NCI-H1417 treated with DMSO at 0.1 percent for 48 hours (cell line): ENCODE measurements at places on chromosomes 16 and 17.

- DNase-seq: no peak
These were observed 14.4 kb downstream of the RIPOR1 start for GRCh38 chr16:67543036-67543435.

- no peak for DNase-seq
These were observed 29.1 kb upstream of the TNS4 start for GRCh38 chr17:40530531-40530994.

GRCh38 chr17:59178266-59178985, 22.9 kb downstream of the PRR11 start:
- DNase-seq: no peak

DNA sequence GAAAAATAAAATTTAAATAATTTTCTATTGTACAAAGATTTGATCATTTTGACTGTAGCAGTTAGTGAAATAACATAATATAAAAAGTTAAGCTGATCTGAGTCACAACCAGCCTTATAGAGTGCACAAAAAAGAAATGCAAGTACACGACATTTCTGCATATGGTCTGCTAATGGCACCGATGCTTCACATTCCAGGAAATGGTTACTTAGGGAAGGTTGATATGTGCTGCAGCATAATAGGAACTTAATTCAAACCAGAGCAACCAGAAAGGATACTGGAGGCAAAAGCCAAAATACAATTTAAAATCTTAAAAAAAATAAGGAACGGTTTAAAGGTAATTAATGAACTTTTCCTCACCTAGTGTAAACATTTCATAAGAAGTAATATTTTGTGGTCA, 10.0 kb upstream of the CFDP1 start:
- DNase-seq: no peak

GRCh38 chr16:2784358-2785100, 2.8 kb downstream of the PRSS33 start:
- DNase-seq: no peak

- DNase-seq: no peak
These were observed 22.1 kb downstream of the SPACA3 start for GRCh38 chr17:33013596-33014375.

DNA sequence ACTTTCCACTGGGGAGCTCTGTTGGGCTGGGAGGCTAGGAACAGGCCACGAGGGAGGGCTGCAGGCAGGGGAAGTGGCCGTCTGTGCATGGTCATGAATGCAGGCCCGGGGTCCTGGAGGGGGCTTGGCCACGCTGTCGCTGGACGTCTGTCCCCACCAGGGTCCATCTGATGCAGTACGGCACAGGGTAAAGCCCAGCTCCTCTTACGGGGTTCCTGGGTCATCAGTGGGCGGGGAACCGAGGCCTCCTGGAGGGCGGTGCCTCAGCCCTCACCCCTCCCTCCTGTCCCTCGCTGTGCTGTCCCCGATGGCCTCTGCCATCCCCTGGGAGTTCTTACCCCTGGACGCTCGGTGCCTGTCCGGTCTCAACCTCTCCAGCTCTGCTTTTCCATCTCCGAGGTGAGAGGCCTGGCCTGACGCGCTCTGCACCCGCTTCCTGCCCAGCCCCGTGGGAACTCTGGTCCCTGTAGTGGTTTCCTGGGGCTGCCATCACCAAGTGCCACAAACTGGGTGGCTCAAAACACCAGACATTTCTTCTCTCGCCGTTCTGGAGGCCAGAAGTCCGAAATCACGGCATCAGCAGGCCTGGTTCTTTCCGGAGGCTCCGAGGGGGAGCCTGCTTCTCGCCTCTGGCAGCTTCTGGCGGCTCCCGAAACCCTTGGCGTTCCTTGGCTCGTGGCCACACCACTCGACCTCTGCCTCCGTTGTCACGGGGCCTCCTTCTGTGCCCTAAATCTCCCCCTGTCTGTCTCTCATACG, 182.8 kb downstream of the SEC14L1 start:
- DNase-seq: no peak

DNA sequence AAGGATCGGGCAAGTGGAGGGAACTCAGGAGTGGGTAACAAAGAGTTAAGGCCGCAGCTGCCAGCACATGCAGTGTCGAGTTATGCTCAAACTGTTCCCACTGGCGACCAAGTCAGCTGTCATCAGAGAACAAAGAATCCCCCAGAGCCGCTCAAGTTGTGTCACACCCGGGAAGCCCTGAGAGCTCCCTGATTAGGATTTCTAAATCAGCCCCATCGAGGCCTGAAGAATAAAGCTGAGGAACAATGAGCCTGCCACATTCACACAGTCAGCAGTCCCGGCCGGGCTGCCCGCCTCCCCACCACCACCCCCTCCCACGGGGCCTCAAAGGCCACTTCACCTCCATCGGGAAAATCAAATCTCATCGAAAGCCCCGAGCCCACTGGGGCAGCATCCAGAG, 84.5 kb downstream of the SOX9 start:
- DNase-seq: no peak

GRCh38 chr17:74730491-74731346, 6.3 kb upstream of the RAB37 start:
- no peak for DNase-seq

GRCh38 chr17:2025622-2026309, 632 bp upstream of the RTN4RL1 start:
- DNase-seq: no peak

GRCh38 chr16:1297018-1297696, 12.3 kb upstream of the UBE2I start:
- no peak for DNase-seq

GRCh38 chr17:50364715-50365114, 8.3 kb downstream of the MRPL27 start:
- no peak for DNase-seq

GRCh38 chr17:32569171-32570080, 82.6 kb downstream of the CDK5R1 start:
- no peak for DNase-seq

DNA sequence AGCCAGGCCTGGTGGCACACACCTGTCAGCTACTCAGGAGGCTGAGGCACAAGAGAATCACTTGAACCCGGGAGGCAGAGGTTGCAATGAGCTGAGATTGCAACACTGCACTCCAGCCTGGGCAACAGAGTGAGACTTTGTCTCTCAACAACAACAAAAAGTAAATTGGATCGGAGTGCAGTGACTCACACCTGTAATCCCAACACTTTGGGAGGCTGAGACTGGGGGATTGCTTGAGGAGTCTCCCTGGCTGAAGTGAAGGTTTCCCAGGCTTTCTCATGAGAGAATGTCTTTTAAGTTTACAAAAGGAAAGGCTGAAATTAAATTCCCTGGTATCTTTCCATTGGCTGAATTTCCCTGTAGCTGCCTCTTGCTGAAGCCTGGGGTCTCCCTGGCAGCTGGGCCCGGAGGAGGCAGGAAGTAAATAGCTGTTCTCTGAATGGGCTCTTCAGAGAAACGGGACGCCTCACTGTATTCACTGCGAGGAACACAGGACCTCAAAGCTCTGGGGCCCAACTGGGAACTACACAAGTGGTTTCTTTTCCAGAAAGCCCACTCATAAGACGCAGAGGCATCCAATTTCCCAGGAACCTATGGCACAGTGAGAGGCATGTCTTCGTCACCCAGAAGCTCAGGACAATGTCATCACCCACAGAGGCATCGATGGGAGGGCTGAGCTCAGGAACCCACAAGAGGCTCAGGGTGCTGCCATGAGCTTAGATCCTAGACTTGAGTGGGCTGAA, 77.4 kb upstream of the SMURF2 start:
- DNase-seq: no peak

DNA sequence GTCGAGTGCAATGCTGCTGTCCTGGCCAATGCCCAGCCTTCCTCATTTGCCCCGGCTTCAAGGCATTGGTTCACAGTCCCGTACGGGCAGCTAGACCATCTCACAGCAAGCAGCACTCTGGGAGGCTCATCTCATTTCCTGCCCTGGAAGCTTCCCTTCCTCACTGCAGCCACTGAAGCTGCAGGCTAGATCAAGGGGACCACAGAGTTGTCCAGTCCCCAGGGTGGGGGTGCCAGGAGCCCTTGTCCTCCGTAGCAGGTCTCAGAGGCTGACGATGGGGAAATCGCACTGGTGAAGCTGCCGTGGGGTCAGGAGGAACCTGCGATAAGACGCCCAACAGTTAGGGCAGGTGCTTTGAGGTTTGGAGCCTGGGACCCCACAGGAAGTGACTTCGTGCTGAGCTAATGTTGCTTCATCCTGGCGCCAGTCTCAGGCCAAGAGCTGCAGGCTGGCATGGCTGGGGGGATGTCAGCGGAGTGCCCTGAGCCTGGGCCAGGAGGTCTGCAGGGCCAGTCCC, at the start of gene SPNS3:
SPNS3 (plus strand) TSS at position 426 of the 517 bp plus-strand sequence; CDS start at position 454, 28 bp downstream.
- no peak for DNase-seq

DNA sequence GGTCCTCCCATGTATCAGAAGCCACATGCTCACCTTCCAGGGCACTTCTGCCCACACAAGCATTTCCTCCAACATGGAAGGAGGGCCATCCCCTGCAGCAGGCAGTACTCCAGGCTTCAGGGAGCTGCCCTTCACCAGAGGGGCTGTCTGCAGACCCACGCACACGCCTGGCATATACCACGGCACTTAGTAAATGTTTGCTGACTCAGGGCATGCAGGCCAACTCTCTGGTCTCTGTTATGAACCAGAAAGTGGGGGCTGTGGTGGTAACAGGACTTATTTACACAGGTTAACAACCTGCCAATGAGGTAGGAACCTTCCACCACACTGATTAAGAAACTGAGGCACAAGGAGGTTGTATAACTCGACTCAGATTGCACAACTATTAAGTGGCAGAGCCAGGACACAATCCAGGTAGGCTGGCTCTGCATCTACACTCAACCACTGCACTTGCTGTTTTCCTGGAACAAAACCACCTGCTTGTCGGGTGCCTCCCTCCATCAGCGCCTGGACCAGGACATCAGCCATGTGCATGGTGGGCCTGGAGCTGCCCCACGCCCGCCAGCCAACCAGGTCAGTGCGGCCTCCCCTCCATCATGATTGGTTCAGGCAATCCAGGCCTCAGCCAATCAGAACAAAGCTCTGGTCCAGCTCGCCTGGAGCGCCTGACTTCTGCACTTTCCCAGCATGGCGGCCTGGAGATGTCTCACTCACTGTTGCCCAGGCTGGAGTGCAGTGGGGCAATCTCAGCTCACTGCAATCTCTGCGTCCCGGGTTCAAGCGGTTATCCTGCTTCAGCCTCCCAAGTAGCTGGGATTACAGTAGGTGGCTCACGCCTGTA, 19.2 kb downstream of the ACTG1 start:
- DNase-seq: no peak

- DNase-seq: no peak
These were observed 625.6 kb downstream of the TMEM114 start for GRCh38 chr16:7964744-7965143.

GRCh38 chr17:4834681-4835020, 1.5 kb downstream of the MINK1 start:
- DNase-seq: no peak

- DNase-seq: no peak
These were observed 47.4 kb downstream of the RAI1 start for GRCh38 chr17:17728550-17729251.
